ENCODE measurements at places on chromosomes 2 and 18. TPM values are rescaled to one million over a fixed set of nuclear protein-coding genes. Genes with fewer than 3 reads are reported as not detected.

Gene RNF152
- total RNA-seq: 221 TPM

Gene COL5A2
- total RNA-seq: 29.7 TPM

Gene DTNA
- 13.1 TPM for total RNA-seq

Gene MEX3C
- total RNA-seq: 23.8 TPM

Gene MAL
- total RNA-seq: 5.2 TPM

DNA sequence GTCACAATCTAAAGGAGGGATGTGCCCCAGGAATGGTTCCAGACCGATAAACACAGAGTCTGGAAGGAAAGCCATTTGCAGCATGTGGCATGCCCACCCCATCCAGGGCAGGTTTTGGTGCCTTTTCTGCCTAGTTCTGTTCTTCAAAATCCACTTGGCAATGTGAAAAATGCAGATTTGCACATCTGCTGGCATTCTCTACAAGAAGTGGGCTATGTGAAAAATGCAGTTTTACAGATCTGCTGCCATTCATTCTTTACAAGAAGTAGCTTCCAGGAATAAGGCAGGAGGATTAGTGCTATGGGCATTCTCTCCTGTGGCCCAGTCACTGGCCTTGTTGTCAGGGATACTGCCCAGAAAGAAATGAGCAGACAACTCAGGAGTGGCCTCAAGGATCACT is 68.1 kb downstream of the C1D start:
- H3K27me3 ChIP-seq: no peaks in the 10 kb centered on the region
- H3K4me3 ChIP-seq: no peak overlapping the region

GRCh38 chr18:21439431-21439846 is 161.1 kb downstream of the ESCO1 start:
- DNase-seq: no peak
- H3K27me3 ChIP-seq: no peaks in the 10 kb centered on the region
- H3K4me1 ChIP-seq: no peaks in the 10 kb centered on the region
- no peak overlapping the region for H3K27ac ChIP-seq
- no peaks in the 10 kb centered on the region for H3K36me3 ChIP-seq

- H3K36me3 ChIP-seq: no peaks in the 10 kb centered on the region
- H3K27me3 ChIP-seq: no peaks in the 10 kb centered on the region
- peaks cover 7% of the 10 kb centered on the region for H3K4me1 ChIP-seq
- H3K27ac ChIP-seq: no peak overlapping the region
- no peak overlapping the region for H3K4me3 ChIP-seq
- no peak for DNase-seq
Measured at GRCh38 chr18:3346487-3346886, 84.6 kb downstream of the MYL12B start.

GRCh38 chr2:42767899-42768705 is 4.2 kb upstream of the OXER1 start:
- no peak for DNase-seq
- no peaks in the 10 kb centered on the region for H3K27me3 ChIP-seq
- H3K4me1 ChIP-seq: no peaks in the 10 kb centered on the region
- no peaks in the 10 kb centered on the region for H3K36me3 ChIP-seq
- H3K4me3 ChIP-seq: no peak overlapping the region

DNA sequence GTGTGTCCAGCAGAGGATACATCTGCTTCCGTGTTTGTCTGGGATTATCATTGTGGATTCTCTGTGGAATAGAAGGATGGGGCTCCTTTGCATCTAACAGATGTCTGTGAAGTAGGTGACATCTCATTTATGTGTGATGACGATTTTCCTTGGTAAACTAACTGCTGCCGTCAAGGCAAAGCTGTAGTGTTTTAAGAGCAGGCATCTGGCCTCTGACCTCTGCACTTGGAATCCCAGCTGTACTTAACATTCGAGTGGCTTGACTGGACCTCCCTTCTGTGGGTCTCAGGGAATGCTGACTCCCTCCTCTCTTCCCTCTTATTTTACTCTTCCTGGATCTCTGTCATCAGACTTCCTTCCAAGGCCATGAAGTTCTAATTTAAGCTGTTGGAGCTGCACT is 56.4 kb downstream of the DCDC2C start:
- no peaks in the 10 kb centered on the region for H3K4me1 ChIP-seq
- H3K4me3 ChIP-seq: no peak overlapping the region
- no peaks in the 10 kb centered on the region for H3K27me3 ChIP-seq
- H3K27ac ChIP-seq: no peak overlapping the region

DNA sequence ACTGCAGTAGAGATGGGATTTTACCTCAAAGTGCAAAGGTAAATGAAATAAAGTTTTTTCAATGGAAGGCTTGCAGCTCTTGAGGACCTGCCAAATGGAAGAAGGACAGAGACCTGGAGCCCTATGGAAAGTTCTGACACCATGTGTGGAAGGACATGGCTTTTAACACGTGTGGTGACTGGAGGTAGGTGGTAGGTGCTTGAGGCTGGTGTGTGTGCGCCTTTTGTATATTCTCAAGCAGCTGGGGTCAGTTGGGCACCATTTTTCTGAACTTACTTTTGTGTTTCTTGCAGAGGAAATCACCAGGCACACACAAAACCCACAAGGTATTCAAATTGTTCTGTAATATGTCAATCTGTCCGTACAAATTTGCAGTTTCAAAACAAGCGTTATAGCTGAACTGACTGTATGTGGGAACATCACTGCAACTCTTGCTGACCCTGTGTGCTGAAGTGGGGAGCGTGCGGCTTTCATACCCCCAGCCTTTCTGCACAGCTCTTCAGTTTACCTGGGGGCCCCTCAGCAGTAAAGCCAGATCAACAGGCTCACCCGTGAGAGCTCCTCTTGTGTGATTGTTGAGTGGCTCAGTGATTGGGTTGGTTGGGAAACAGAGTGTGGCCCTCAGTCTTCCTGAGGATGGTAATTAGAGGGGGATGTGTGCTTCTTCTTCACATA is 363 bp downstream of the GREB1 start:
- H3K27me3 ChIP-seq: peaks cover 9% of the 10 kb centered on the region
- H3K4me1 ChIP-seq: no peaks in the 10 kb centered on the region
- H3K36me3 ChIP-seq: no peaks in the 10 kb centered on the region
- no peak overlapping the region for H3K27ac ChIP-seq

GRCh38 chr2:32946314-32947075 is at the start of gene LTBP1:
Gene LTBP1, plus strand, starts transcription at chr2:32946953. Its CDS starts 372 bp downstream, at chr2:32947325.
- peak; percentile 84 for DNase-seq
- H3K27me3 ChIP-seq: peaks cover 4% of the 10 kb centered on the region
- H3K27ac ChIP-seq: peak within 1 kb of the TSS; percentile 94
- H3K36me3 ChIP-seq: no peaks in the 10 kb centered on the region
- H3K4me3 ChIP-seq: peak within 1 kb of the TSS; percentile 96

DNA sequence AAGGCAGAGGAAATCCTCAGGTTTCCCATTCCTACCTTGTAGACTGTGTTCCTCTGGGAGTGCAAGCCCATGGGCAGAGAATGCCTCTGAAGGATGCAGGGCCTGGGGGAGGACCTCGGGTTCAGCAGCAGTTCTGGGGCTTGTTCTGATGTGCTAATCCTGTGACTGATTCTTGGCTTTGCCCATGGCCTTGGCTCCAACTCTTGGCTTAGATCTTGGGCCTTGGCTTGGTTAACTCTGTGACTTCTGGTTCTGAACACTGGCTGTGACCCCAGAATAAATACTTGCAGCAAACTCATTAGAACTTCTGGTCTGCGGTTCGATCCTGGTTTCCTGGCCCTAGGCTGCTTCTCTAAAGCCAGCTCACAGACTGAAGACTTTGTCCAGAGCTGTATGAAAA is 366.9 kb upstream of the ZEB2 start:
- no peaks in the 10 kb centered on the region for H3K27me3 ChIP-seq
- no peak overlapping the region for H3K4me3 ChIP-seq
- H3K4me1 ChIP-seq: no peaks in the 10 kb centered on the region
- H3K27ac ChIP-seq: no peak overlapping the region

- H3K4me1 ChIP-seq: no peaks in the 10 kb centered on the region
- no peak for DNase-seq
- H3K36me3 ChIP-seq: no peaks in the 10 kb centered on the region
- no peak overlapping the region for H3K27ac ChIP-seq
Measured at GRCh38 chr2:98826856-98827255, 95.9 kb upstream of the MGAT4A start.

DNA sequence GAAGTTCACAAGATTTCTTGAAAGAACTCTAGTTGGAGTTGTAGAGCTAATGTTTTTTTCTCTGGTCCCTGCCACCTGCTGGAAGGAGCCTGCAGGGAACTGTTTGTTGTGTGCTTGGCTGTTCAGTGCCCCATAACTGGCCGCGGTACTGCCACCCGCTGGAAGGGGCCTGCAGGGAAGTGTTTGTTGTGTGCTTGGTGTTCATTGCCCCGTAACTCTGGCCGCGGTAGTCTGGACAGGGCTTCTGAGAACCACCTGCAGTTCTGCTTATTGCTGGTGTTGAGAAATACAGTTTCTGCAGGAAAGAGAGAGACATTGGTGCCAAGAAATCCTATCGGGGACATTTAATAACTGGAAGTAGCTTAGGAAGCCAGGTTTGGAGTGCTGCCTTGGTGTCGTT is 58.1 kb downstream of the AGAP1 start:
- no peaks in the 10 kb centered on the region for H3K27me3 ChIP-seq
- H3K27ac ChIP-seq: peak overlapping the region; percentile 40
- H3K4me3 ChIP-seq: no peak overlapping the region
- peaks cover 21% of the 10 kb centered on the region for H3K4me1 ChIP-seq
- H3K36me3 ChIP-seq: no peaks in the 10 kb centered on the region
- DNase-seq: peak; percentile 76

All from transverse colon (tissue), 4 donors.